ENCODE measurements at places on chromosomes 3 and 15. TPM values are rescaled to one million over a fixed set of nuclear protein-coding genes. Genes with fewer than 3 reads are reported as not detected.

DNA sequence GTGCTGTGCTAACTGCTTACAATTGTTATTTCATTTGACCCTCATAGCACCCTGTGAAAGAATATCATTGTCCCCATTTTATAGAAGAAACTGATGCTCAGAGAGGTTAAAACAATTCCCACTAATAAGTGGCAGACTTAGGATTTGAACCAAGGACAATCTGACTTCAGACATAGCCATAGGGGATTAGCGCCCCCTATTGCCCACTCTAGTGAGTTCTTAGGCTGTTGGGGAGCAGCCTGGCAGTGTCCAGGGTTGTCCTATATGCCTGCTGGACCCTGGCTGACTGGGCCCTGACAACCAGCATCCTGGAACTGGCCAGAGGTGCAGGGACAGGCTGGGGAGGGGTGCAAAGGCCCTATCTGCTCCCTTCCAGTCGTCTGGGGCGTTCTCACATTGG, 15.4 kb downstream of the DPH3 start:
- H3K36me3 ChIP-seq = no peaks in the 10 kb centered on the region
- H3K27ac ChIP-seq = no peak overlapping the region
- no peak for DNase-seq
- H3K4me1 ChIP-seq = peaks cover 2% of the 10 kb centered on the region
- no peak overlapping the region for H3K4me3 ChIP-seq

- no peaks in the 10 kb centered on the region for H3K27me3 ChIP-seq
- peak overlapping the region; percentile 38 for H3K27ac ChIP-seq
- H3K4me3 ChIP-seq = peak overlapping the region; percentile 82
- H3K4me1 ChIP-seq = peaks cover 34% of the 10 kb centered on the region
- peaks cover 16% of the 10 kb centered on the region for H3K36me3 ChIP-seq
- peak; percentile 69 for DNase-seq
Observed at GRCh38 chr15:43516801-43517353, 531 bp upstream of the MAP1A start.

DNA sequence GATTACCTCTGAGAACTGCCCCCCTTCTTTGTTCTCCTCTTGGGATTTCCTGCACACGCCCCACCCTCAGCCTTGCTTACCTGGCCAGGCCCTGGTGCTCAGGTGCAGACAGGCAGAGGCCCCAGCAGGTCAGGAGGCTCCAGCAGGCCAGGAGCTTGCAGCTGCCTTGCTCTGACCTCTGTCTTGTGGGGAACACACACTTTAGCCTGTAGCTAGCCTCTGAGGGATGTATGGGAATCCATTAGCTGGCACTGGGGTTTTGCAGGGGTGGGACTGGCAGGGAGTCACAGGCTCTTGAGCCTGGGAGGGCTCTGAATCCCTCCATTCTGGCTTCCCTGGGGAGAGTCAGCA, 2.7 kb downstream of the SMAD6 start:
- H3K4me1 ChIP-seq = peaks cover 13% of the 10 kb centered on the region
- H3K27me3 ChIP-seq = no peaks in the 10 kb centered on the region
- no peak for DNase-seq
- peak overlapping the region; percentile 82 for H3K4me3 ChIP-seq

GRCh38 chr3:176950743-176951142, 246.5 kb downstream of the TBL1XR1 start:
- H3K27me3 ChIP-seq = no peaks in the 10 kb centered on the region
- DNase-seq = peak; percentile 93
- H3K27ac ChIP-seq = peak overlapping the region; percentile 79
- H3K4me3 ChIP-seq = no peak overlapping the region
- H3K4me1 ChIP-seq = peaks cover 23% of the 10 kb centered on the region

DNA sequence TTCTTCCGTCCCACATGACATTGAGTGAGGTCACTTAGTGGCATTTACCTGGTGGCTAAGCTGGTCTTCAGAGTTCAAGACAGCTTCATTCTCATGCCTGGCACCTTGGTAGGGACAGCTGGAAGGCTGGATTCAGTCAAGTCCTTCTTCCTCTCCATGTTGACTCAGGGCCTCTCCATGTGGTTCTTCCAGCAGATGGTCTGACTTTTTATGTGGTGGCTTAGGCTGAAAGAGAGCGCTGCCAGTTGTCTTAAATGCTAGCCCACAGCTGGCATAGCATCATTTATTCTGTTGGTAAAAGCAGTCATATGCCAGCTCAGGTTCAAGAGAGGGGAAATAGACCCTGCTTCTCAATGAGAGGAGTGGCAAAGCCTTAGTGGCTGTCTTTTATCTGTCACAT, 53.0 kb upstream of the CTDSPL start:
- H3K27ac ChIP-seq = no peak overlapping the region
- H3K36me3 ChIP-seq = no peaks in the 10 kb centered on the region
- no peaks in the 10 kb centered on the region for H3K4me1 ChIP-seq
- peaks cover 7% of the 10 kb centered on the region for H3K27me3 ChIP-seq

DNA sequence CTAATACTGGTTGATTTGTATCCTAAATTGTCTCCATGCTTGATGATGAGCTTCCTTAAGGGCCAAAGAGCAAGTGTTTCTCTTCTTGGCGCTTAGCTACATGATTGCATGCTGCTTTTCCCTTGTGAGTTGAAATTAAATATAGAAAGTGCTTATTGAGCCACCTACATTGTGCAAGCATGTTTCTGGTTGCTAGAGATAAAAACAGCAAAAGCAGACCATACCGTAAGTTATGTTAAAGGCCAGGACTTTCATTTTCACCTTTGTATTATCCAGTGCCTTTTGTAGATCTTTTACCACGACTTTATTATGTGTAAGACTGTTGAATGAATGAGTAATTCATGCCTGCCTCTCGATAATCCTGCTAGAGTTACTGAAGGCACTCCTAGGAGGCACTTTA, 41.9 kb upstream of the CCNB2 start:
- no peak for DNase-seq
- no peak overlapping the region for H3K4me3 ChIP-seq
- H3K27ac ChIP-seq = no peak overlapping the region
- H3K27me3 ChIP-seq = no peaks in the 10 kb centered on the region
- no peaks in the 10 kb centered on the region for H3K4me1 ChIP-seq

DNA sequence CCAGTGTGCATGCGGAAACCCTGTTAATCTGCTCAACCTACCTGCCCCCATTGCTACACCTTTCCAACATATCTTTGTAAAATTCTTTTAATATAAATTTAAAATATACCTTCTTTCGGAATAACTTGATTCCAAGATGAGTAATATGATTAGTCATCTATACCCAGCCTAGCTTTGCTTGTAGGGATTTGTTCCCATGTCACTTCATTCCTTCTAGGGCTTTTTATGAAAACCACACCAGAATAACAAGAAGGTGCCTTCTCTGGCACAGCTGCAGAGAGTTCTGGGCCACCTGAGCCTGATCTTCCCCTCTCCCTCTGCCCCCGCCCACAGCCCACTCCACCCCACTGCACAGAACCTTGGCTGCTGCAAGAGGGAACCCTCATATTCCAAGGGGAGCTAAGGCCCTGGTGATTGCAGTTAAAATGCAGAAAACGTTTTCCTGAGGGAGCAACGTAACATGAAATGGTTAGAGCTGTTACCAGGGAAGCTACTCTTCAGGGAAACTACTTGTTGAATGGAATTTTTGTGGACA, 38.6 kb upstream of the HACD2 start:
- no peak overlapping the region for H3K27ac ChIP-seq
- H3K27me3 ChIP-seq = no peaks in the 10 kb centered on the region
- H3K36me3 ChIP-seq = peaks cover 33% of the 10 kb centered on the region
- peaks cover 18% of the 10 kb centered on the region for H3K4me1 ChIP-seq

- H3K4me3 ChIP-seq = no peak overlapping the region
- no peaks in the 10 kb centered on the region for H3K27me3 ChIP-seq
- no peak overlapping the region for H3K27ac ChIP-seq
- H3K36me3 ChIP-seq = no peaks in the 10 kb centered on the region
- H3K4me1 ChIP-seq = no peaks in the 10 kb centered on the region
Observed at GRCh38 chr3:55453886-55454496, 33.1 kb downstream of the WNT5A start.

DNA sequence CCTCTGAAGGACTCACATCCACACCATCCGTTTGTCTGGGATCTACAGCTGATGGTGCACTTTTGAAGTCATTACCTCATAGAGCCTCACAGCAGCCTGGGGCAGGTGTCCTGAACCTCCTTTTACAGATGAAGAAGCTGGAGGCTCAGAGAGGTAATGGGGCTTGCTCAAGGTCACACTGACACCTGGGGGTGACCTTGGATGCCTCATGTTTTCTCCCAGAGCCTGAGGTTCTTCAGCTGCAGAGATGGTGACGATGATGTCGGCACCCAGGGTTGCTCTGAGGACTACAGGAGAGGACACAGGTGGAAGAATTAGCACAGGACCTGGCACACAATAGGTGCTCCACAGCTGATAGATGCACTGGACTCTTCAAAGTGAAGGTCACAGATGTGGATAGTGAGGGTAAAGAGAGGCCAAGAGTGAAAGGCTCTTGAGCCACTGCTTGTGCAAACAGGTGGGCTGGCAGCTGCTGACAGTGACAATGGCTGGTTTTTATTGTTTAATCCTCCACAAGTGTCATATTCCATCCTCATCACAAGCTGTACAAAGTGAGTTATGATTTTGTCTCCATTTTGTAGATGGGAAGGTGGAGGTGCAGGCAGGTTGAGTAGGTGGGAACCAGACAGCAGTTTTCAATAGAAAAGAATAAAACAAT, 17.4 kb upstream of the ATP2B2 start:
- H3K4me3 ChIP-seq = no peak overlapping the region
- H3K4me1 ChIP-seq = peaks cover 19% of the 10 kb centered on the region
- no peaks in the 10 kb centered on the region for H3K36me3 ChIP-seq
- H3K27ac ChIP-seq = no peak overlapping the region
- peaks cover 22% of the 10 kb centered on the region for H3K27me3 ChIP-seq

- H3K27ac ChIP-seq = no peak overlapping the region
- no peak for DNase-seq
- no peaks in the 10 kb centered on the region for H3K4me1 ChIP-seq
- H3K27me3 ChIP-seq = no peaks in the 10 kb centered on the region
- H3K36me3 ChIP-seq = no peaks in the 10 kb centered on the region
Observed at GRCh38 chr3:65758876-65759598, 279.7 kb downstream of the MAGI1 start.

DNA sequence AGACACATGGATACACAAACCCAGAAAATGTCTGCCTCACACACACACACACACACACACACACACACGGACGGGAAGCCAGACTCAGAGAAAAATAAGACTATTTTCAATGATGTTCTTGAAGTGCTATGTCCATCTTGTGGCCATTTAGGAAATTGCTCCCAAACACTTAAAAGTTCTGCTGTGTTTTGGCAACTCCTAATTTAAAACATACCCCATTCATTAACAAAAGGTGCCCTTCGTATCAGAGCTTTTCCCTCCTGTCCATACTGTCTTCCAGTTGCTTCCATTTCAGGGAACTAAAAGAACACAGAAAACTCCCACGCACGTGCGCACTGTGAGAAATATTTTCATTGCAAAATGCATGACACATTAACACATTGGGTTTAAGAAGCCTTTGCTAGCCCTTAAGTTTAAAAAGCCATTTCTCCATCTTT, 44.6 kb downstream of the SLC12A1 start:
- H3K27ac ChIP-seq = no peak overlapping the region
- DNase-seq = peak; percentile 76
- no peak overlapping the region for H3K4me3 ChIP-seq
- H3K36me3 ChIP-seq = no peaks in the 10 kb centered on the region
- H3K27me3 ChIP-seq = no peaks in the 10 kb centered on the region

DNA sequence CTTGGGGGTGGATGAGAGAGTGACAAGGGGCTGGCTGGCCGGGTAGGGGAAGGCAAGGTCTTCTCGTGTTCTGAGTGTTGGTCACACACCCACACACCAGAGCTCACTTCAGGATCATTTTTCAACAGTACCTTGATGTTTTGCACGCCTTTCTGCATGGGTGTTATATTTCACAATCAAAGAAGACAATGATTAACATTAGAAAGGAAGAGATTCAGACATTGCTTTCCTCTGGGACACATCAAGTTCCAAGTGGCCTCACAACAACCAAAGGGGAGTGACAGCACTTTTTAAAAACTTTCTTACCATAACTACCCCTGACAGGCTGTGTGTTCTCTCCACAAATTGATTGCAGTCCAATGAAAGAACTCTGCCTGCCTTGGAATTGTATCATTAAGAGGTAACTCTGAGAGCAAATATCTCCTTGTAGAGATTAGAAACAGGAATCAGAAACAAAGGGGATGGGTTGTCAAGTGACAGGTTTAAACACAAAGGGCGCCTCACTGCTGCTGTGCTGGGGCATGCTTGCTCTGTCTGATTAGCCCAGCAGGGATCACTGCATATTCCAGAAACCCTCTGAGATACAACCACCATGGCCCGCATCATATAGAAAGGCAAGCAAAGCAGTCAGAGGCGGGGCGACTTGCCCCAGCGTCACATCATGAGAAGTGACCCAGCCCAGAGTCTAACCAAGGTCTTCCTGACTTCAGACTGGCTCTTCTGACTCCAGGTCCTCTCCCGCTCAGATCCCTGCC, 230.8 kb downstream of the FEZF2 start:
- H3K4me3 ChIP-seq = no peak overlapping the region
- peak; percentile 20 for DNase-seq

CLEC3B gene
- not detected for total RNA-seq

ATR gene
- total RNA-seq = 26.9 TPM

SKOR1 gene
- total RNA-seq = not detected

Data from astrocyte (in vitro differentiated cells and primary cell).